ENCODE measurements at places on chromosomes 6 and 20.

DNA sequence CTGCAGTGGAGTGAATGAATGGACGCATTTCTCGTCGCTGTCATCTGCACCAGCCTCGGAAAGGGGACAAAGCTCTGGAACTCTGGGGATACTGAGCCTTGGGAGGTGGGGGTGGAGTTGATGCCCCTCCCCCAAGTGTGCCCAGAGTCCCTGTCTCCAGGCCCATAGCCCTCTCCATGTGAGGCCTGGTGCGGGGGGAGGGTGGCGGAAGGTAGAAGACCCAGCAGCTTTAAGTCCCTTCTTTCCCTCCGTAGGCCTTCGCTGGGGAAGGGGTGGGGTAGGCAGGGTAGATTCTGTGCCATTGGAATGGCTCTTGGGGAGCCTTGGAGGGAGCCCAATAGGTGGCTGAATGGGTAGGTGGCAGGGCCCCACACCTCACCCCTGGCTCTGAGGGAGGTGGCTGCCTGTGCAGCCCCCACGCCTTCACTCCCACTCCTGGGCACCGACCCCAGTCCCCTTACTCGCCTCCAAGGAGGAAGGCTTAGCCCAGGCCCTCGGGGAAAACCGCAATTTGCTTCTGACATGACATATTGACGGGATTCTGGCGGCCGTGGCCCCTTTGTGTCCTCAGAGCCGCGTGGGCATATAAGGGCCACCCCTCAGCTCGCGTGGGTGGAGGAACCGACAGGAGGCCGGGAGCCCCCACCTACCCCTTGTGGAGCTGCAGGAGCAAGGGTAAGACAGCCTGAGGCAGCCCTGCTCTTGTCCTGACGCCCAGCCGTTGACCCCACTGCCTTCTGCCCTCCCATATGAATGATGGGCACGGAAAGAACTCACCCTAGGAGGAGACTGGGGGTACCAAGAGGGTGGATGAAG, at the start of gene BPIFB3:
Gene BPIFB3 (plus strand): TSS at position 613 of the 816 bp plus-strand sequence. CDS start 1,533 bp downstream, outside the sequence.
- no peak for DNase-seq

- no peak for DNase-seq
Measured at GRCh38 chr20:19620446-19620845, 137.6 kb upstream of the RIN2 start.

- DNase-seq, result peak; percentile 47
Measured at GRCh38 chr6:36387440-36388303, at the start of gene ETV7. Gene ETV7 (minus strand): TSS chr6:36387669. CDS start chr6:36387541, 128 bp downstream.

GRCh38 chr20:1945134-1945618, 48.7 kb downstream of the PDYN start:
- DNase-seq, result no peak

DNA sequence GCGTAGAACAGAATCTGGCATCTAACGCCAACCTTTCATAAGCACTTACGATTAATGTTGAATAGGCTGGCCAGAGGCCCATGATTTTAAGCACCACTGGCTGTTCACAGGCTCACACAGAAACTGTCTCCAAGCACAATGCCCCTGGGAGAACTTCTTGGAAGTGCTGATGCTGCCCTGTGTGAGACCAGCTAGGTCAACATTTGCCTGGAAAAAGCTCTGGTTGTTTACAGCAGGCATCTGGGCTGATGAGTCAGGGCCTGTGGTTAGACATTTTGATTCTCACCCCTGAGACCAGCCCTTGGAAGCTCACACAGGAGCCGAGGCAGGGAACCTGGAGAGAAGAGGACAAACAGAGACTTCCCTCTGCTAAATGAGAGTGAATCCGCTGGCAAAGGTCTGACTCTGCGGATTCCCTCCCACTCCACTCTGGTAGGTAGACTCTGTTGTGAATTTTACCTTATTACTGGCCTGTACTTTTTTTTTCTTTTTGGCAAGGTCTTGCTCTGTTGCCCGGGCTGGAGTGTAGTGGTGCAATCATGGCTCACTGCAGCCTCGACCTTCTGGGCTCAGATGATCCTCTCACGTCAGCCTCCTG, 6.8 kb upstream of the SULF2 start:
- DNase-seq, result peak; percentile 62

DNA sequence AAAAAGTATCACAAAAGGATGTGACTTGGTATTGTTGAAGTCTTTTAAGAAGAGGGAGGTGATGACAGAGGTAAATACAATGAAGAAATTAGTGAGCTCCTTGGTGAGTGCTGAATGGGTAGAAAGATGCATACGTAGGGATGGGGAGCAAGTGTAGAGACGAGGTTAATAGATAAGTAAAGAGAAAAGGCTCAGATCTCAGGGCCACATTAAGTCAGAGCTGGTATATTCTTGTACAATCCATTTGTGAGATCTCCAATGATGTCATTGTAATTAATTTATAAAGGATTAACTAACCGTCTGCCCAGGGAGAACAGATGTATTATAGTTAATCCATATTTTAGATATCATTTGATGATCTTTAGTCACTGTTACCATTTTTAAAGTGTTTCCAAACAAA, 43.4 kb downstream of the SMPDL3A start:
- no peak for DNase-seq

- DNase-seq, result no peak
Measured at GRCh38 chr20:59223182-59223601, 59.6 kb downstream of the ZNF831 start.

DNA sequence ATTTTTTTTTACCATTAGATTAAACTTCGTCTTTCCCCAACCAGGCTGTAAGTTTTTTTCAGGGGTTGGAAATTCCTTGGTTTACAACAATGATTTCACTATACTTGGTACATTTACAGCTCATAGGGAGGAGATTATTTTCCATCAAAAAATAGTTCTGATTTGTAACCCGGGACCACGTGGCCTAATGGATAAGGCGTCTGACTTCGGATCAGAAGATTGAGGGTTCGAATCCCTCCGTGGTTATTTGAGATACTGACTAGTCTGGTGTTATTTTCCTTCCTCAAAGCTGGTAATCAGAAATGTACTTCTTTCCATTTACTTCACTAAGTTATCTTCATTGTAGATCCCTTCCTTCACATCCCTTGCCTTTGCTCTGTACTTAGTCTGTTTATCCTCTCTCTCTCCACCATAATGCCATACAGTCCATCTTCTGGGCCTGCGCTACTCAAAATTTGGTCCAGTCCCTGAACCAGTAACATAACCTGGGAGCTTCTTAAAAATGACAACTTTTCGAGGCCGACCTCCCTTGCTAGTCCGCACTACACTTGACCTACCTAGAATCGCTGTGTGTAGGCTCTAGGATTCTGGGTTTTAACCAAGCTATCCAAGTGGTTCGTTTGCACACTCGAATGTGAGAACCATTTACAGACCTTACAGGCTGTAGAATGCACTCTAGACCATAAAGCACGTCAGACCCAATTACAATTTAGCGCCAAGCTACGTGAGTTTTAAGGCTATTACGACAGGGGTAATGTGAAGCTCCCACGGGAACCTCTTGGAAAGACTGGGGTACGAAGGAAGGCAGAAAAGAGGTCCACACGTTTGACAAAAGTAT, 42.1 kb upstream of the BTN3A2 start:
- peak; percentile 89 for DNase-seq

GRCh38 chr20:2421247-2421646, 40.5 kb downstream of the TGM6 start:
- peak; percentile 21 for DNase-seq

DNA sequence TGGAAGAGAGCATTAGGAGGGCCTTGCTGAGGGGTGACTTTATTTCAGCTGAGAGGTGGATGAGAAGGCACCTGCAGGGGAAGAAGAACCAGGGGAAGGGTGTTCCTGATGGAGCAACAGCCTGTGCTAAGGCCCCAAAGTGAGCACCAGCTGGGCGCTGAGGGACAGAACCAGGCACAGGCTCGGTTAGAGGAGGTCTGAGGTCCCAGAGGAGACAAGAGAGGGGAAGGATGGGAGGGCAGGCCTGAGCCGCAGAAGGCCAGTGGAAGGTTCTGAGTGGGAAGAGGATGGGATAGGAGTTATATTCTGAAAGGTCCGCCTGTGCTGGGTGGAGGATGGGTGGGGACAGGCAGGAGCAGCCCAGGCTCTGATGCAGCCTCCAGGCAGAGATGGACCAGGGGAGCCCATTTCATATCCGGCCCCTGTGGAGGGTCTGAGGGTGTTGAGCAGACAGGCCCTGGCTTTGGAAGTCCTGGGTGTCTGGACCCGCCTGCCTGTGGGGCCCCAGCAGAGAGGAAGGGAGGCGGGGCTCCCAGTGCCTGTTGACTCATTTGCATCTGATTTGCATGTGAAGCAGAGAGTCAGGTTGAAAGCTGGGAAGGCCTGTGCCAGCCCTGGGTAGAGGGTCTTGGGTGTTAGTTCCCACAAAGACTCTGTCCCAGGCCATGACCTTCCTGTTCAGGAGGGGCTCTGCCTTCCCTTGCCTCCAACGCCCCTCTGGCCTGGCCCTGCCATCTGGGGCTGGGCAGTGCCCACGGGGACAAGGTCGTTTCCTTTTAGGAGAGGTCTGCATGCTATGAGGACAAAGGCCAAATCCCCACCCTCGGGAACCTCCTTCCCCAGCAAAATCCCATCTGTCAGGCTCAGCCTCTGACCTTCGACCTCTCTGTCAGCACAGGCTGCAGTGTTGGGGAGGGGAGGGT, 10.6 kb upstream of the FAM110A start:
- no peak for DNase-seq

- no peak for DNase-seq
Measured at GRCh38 chr6:5036269-5036668, 32.4 kb upstream of the RPP40 start.

DNA sequence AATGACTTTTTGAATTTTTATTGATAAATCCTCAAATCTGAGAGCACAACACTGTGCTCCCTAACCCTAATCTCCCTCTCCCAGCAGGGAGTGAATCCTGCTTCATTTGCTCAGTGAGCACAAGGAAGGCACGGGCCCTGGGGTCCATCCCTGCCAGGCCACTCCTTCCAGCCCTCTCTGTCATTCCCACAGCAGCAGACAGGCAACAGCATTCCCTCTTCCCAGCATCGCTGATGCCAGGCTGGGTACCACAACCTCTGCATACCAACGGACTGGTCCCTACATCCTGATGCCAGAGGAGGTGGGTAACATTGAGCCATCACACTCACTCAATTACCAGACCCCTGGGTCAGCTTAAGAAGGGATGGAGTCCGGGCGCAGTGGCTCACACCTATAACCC, 34.2 kb downstream of the MRPL14 start:
- DNase-seq, result no peak

DNA sequence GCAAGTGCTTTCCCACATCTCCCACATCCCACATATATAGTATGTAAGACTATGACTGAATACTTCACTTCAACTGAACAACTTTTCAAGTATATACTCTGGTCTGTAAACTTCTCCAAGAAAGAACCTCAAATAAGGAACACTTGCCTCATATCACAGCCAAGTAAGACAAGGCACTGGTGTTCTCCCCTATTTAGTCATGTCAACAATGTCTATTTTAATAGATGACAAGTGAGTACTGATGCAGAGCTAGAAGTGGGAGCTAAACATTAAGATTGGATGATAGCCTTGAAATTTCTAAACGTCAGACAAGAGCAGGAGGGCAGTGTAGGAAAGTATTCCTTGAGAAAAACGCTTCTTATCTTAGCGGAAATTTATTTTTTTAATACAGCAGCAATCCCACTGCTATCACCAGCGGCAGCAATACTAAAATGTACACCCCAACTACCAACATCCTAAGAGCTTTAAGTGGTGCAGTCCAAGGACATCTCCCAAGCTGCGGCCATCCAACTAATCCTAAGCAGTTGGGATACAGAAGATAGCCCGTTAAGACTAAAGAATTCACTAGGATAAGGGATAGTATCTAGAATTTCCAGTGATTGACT, 29.3 kb downstream of the DST start:
- DNase-seq, result no peak

- DNase-seq, result no peak
Measured at GRCh38 chr6:126786262-126786661, 332.2 kb upstream of the RSPO3 start.

- no peak for DNase-seq
Measured at GRCh38 chr20:10313215-10313614, 94.6 kb downstream of the SNAP25 start.

- DNase-seq, result no peak
Measured at GRCh38 chr6:56050530-56051201, 175.3 kb upstream of the BMP5 start.

- DNase-seq, result no peak
Measured at GRCh38 chr6:149248693-149249369, 68.7 kb upstream of the TAB2 start.

DNA sequence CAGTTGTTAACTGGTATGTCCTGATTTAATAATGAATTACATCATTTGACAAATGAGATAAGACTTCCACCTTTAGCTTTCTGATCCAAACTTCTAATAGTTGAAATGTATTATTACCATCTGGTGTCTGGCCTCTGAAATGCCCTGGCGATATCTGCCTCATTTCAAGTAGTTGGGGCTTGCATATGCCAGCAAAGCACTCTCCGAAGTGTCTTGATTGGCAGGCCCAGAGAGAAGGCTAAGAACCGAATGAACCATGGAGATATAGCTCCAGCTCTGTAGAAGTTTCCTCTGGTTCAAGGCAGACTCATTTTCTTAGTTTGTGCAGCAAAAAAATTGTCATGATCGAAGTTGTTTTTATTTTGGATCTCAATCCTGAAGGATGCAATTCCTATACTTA, 13.4 kb upstream of the HIVEP2 start:
- DNase-seq, result no peak

GRCh38 chr6:12436224-12436623, 146.1 kb downstream of the EDN1 start:
- DNase-seq, result no peak

DNA sequence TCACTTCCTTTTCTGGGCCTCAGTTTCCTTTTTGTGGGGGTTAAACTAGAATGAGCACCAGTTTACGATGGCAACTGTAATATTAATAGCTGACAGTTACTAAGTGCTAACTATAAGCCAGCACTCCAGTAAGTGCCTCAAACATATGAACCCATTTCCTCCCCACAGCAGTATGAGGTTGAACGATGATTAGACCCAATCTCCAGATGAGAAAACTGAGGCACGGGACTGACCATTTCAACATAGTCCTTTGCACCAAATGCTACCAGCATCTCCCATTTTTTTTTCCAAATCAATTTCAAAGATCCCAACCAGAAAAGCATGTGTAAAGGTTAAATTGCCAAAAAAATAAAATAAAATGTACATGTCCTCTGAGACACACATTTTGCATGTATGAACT, 7.1 kb downstream of the SLC13A3 start:
- no peak for DNase-seq

GRCh38 chr6:26383624-26384417, 913 bp downstream of the BTN2A2 start:
- peak; percentile 45 for DNase-seq

DNA sequence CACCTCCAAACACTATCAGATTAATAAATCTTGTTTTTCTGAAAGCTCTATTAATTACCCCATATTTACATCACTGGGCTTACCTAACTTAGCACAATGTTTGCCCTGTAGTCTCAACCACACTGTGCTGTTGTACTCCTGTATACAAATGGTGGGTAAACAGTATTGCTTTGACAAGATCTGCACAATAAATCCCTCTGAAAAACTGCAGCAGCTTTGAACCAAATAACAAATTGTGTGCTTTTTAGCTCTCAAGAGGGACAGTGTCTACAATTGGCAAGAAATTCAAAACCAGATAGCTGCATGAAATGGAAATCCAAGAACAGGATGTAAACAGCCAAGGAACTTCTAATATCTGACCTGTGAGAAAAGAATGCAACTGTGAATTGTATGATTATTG, 10.4 kb downstream of the KIF6 start:
- DNase-seq, result no peak

Measured in ACHN (cell line).